Progenitor cell of endocrine pancreas (in vitro differentiated cells): ENCODE measurements at places on chromosomes 3 and 15. TPM values are rescaled to one million over a fixed set of nuclear protein-coding genes. Genes with fewer than 3 reads are reported as not detected.
A peak's percentile ranks its signal among the peaks of the same experiment; 100 is the strongest.

TUSC7 gene
- total RNA-seq: not detected in 2 replicates

CASR gene
- total RNA-seq: 2.3 and 2.5 TPM in 2 replicates

COL6A6 gene
- 0.12 and 0.13 TPM in 2 replicates for total RNA-seq

XCR1 gene
- total RNA-seq: not detected in 2 replicates

GNL3 gene
- 85.9 and 94.0 TPM in 2 replicates for total RNA-seq

PAK6 gene
- 13.2 and 13.8 TPM in 2 replicates for total RNA-seq

TMIE gene
- 0.50 and 0.53 TPM in 2 replicates for total RNA-seq

GATA2 gene
- 1.7 and 1.9 TPM in 2 replicates for total RNA-seq

WNT7A gene
- not detected in 2 replicates for total RNA-seq

VWA5B2 gene
- 67.9 and 71.5 TPM in 2 replicates for total RNA-seq

ZNF385D gene
- total RNA-seq: 0.10 and 0.47 TPM in 2 replicates

ATP13A4 gene
- total RNA-seq: 6.8 and 8.1 TPM in 2 replicates

ILDR1 gene
- total RNA-seq: 5.0 and 5.4 TPM in 2 replicates

KNL1 gene
- 11.7 and 12.1 TPM in 2 replicates for total RNA-seq

DNA sequence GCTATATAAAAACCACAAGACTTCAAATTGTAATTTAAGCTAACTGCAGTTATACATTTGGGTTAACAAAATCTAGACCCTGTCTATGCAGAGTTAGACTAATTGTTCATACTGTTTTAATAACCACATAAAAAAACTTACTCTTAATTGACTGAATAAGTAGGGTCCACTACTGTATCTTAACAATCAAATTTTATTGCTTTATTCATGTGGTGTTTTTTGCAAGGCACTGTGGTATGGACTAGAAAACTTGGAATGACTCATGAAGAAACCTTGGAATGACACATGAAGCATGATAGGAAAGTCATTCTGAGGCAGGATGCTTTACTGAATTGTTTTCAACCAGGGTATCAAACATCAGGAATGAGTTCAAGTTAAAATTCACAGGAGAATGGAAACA, 2.3 kb downstream of the SERP1 start:
- H3K4me1 ChIP-seq: peaks cover 23% of the 10 kb centered on the region
- H3K4me3 ChIP-seq: peak overlapping the region; percentile 90
- H3K27ac ChIP-seq: peak overlapping the region; percentile 14
- DNase-seq: no peak
- no peaks in the 10 kb centered on the region for H3K27me3 ChIP-seq
- no peaks in the 10 kb centered on the region for H3K36me3 ChIP-seq

GRCh38 chr15:85284497-85284896, 95.9 kb upstream of the AKAP13 start:
- no peak overlapping the region for H3K27ac ChIP-seq
- no peak for DNase-seq
- no peaks in the 10 kb centered on the region for H3K4me1 ChIP-seq
- H3K27me3 ChIP-seq: peaks cover 15% of the 10 kb centered on the region

DNA sequence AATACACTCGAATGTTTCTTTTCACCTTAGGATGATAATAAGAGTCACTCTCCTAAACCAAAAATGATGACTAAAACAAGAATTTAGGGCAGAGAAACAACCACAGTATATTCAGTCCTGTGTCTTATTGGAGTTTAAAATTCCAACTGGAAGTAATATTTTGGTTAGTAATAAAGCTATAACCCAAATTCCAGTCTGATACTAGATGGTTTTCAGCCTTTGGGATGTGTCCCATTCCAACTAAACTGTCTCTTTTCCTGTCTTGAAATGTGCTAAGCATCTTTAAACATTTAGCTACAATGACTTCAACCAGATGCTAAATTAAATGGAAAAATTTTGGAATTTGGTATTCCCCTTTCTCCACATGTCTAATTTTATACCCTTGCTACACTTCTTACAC, 510.0 kb downstream of the ROBO1 start:
- no peaks in the 10 kb centered on the region for H3K4me1 ChIP-seq
- DNase-seq: no peak
- no peaks in the 10 kb centered on the region for H3K36me3 ChIP-seq
- H3K27ac ChIP-seq: no peak overlapping the region
- H3K4me3 ChIP-seq: no peak overlapping the region

DNA sequence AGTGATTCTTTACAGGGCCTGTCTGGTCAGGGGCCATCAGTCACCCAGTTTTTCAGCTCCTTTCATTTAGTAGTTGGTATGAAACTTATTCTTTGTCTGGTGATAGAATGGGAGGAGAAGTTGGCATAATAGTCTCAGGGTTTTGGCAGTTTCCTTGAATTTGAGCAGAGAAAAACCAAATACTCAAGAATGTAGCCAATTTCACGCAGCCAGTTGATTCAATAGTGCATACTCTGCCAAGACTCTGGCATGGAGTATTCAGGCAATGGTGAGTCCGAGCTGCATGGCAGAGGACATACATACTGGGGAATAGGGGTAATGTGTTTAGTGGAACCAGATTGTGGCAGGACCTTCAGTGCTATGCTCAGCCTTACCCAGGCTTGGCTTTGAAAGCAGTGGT, 118.3 kb downstream of the GALK2 start:
- peaks cover 27% of the 10 kb centered on the region for H3K36me3 ChIP-seq
- H3K4me3 ChIP-seq: no peak overlapping the region
- DNase-seq: no peak
- H3K27ac ChIP-seq: no peak overlapping the region
- H3K4me1 ChIP-seq: peaks cover 4% of the 10 kb centered on the region
- no peaks in the 10 kb centered on the region for H3K27me3 ChIP-seq

DNA sequence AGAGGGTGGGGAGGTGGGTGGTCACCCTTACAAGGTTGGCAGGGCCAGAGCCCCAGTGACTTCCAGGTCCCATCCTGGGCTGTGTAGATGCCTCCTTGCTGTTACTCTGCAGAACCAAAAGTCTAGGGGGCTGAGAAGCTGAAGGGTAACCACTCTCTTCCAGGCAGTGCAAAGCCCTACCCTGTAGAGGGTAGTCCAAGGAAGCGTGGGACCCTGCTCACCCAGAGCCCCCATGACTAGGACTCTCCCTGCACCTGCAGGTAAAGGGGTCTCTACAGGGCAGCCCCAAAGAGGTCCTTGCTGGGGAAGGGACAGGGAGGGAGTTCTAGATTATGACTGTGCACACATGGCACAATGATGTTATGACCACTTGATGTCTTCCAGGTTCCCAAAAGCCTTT, 14.2 kb downstream of the GHRL start:
- DNase-seq: no peak
- H3K27me3 ChIP-seq: no peaks in the 10 kb centered on the region
- peaks cover 6% of the 10 kb centered on the region for H3K4me1 ChIP-seq
- H3K27ac ChIP-seq: no peak overlapping the region
- H3K4me3 ChIP-seq: no peak overlapping the region
- H3K36me3 ChIP-seq: peaks cover 13% of the 10 kb centered on the region

DNA sequence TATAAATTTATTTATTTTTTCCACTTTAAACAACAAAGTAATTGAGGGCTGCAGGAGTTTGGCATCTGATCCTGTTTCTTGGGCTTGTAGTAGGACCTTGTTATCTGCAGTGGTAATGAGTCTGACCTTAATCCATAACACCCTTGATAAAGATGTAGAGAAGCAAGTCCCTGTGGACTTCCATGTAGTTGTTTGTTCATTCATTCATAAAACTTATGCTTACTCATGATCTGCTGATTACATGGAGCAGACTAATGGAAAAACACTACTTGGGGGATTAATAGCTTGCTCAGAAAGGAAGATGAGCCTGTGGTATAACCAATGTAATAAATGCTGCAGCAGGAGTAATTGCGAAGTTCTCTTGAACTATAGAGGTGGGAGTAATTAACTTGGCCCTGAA, 271.5 kb upstream of the TBL1XR1 start:
- H3K27ac ChIP-seq: no peak overlapping the region
- peaks cover 6% of the 10 kb centered on the region for H3K4me1 ChIP-seq
- no peaks in the 10 kb centered on the region for H3K36me3 ChIP-seq
- no peaks in the 10 kb centered on the region for H3K27me3 ChIP-seq

DNA sequence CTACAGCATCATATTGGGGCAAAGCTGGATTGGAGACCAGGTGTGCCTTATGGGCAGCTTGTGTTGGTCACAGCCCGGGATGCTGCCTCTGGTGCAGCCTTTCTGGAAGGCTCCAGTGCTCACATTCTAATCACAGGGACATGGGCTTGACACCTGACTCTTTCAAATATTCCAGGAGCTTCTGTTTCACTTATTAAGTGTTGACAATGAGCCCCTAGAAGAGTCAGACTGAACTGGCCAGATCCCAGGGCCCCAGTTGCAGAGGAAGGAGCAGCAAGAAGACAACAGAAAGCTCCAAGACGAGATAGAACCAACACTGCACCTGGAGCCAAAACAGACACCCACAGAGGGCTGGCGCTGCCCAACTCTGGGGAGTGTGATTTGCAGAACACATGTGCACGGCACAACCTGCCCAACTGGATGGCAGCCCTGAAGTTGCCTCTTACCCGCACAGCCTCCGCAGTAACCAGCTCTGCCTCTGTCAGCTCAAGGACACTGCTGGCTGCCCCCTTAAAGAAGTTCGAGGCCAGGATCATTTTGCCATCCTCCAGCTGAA, 30.3 kb downstream of the ALDH1L1 start:
- H3K36me3 ChIP-seq: no peaks in the 10 kb centered on the region
- no peaks in the 10 kb centered on the region for H3K4me1 ChIP-seq
- DNase-seq: no peak
- H3K27ac ChIP-seq: no peak overlapping the region
- no peaks in the 10 kb centered on the region for H3K27me3 ChIP-seq
- no peak overlapping the region for H3K4me3 ChIP-seq

- H3K27ac ChIP-seq: no peak overlapping the region
- DNase-seq: no peak
- H3K4me1 ChIP-seq: peaks cover 9% of the 10 kb centered on the region
- H3K4me3 ChIP-seq: no peak overlapping the region
- H3K36me3 ChIP-seq: no peaks in the 10 kb centered on the region
- no peaks in the 10 kb centered on the region for H3K27me3 ChIP-seq
These were observed 2.8 kb downstream of the EFHB start for GRCh38 chr3:19931180-19931692.

- H3K27ac ChIP-seq: peak overlapping the region; percentile 35
- no peak for DNase-seq
- peaks cover 33% of the 10 kb centered on the region for H3K36me3 ChIP-seq
- peaks cover 18% of the 10 kb centered on the region for H3K4me1 ChIP-seq
These were observed 12.3 kb downstream of the RBP1 start for GRCh38 chr3:139527265-139527664.

- DNase-seq: no peak
- H3K36me3 ChIP-seq: no peaks in the 10 kb centered on the region
- no peak overlapping the region for H3K4me3 ChIP-seq
These were observed 190.3 kb downstream of the OPA1 start for GRCh38 chr3:193783166-193783896.

GRCh38 chr3:156040041-156040440, 80.3 kb upstream of the KCNAB1 start:
- no peaks in the 10 kb centered on the region for H3K36me3 ChIP-seq
- DNase-seq: no peak
- H3K4me3 ChIP-seq: no peak overlapping the region
- no peak overlapping the region for H3K27ac ChIP-seq
- H3K4me1 ChIP-seq: no peaks in the 10 kb centered on the region
- H3K27me3 ChIP-seq: peaks cover 2% of the 10 kb centered on the region

- no peaks in the 10 kb centered on the region for H3K36me3 ChIP-seq
- peaks cover 43% of the 10 kb centered on the region for H3K4me1 ChIP-seq
- no peak for DNase-seq
- peak overlapping the region; percentile 80 for H3K27ac ChIP-seq
- H3K27me3 ChIP-seq: no peaks in the 10 kb centered on the region
These were observed 4.9 kb upstream of the TMEM212 start for GRCh38 chr3:171838218-171838720.

- no peak for DNase-seq
- no peak overlapping the region for H3K4me3 ChIP-seq
- H3K27me3 ChIP-seq: no peaks in the 10 kb centered on the region
- H3K4me1 ChIP-seq: peaks cover 20% of the 10 kb centered on the region
- no peak overlapping the region for H3K27ac ChIP-seq
These were observed 313.4 kb upstream of the NECTIN3 start for GRCh38 chr3:110758208-110758607.

DNA sequence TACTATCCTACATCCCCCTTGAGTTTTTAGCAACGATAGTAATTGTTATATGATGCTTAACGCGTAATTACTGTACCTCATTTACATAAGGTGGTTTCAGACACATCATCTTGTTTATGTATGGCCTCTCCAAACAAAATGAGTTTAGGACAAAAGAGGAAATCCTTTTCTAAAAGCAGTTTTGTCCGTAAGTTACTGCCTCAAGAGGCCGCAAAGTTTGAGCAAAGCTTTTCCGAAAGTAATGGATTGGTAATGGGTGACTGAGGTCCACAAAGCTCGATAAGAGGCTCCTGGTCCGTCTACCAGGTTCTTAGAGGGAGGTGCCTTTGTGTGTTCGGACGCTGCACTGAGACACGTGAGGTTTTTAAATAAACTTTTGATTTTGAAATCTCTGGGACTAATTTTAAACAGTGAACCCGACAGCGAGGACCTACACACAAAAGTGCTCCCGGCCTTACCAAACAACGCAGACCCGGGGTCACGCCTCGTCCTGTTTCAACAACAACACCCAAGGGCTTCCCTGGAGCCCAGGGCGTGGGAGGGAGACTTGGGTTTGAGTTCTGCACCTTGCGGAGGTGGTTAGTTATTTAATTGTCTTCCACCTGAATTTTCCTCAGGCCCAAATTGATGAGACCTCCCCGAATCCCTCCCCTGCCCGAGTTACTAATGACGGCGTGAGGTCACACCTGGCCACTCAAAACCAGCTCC, 456 bp upstream of the C15orf61 start:
- H3K4me1 ChIP-seq: peaks cover 19% of the 10 kb centered on the region
- H3K27me3 ChIP-seq: no peaks in the 10 kb centered on the region
- peaks cover 6% of the 10 kb centered on the region for H3K36me3 ChIP-seq
- peak overlapping the region; percentile 81 for H3K4me3 ChIP-seq
- H3K27ac ChIP-seq: peak overlapping the region; percentile 97
- no peak for DNase-seq

- no peak for DNase-seq
- H3K4me3 ChIP-seq: no peak overlapping the region
- no peaks in the 10 kb centered on the region for H3K36me3 ChIP-seq
- H3K4me1 ChIP-seq: peaks cover 9% of the 10 kb centered on the region
- H3K27ac ChIP-seq: no peak overlapping the region
- H3K27me3 ChIP-seq: peaks cover 13% of the 10 kb centered on the region
These were observed 236.9 kb upstream of the BHLHE40 start for GRCh38 chr3:4742359-4742758.

DNA sequence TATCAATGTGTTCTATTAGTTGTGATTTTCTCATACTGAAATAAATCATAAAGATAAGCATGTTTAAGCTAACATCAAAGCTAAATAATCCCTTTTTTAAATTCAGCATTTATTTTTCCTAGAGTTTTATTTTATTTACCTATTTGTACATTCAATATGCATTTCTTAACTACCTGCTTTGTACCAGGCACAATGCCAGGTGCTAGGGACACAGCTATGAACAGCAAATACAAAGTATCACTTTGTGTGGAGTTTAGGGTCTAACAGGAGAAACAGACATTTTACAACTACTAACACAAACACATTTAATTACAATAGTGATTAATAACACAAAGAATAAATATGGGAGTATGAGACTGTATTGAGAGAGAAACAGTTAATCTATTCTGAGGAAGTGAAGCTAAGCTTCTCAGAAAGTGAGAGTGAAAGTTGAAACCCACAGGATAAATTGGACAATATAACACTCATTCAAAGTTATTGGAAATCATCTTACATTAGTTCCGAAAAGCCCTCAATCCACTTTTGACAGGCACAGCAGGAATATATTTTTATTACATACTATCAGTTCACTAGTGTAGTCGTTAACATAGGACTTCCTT, 159.6 kb downstream of the GBE1 start:
- no peaks in the 10 kb centered on the region for H3K36me3 ChIP-seq
- no peak overlapping the region for H3K4me3 ChIP-seq
- no peaks in the 10 kb centered on the region for H3K27me3 ChIP-seq
- no peaks in the 10 kb centered on the region for H3K4me1 ChIP-seq

- no peaks in the 10 kb centered on the region for H3K27me3 ChIP-seq
- no peak for DNase-seq
- H3K4me3 ChIP-seq: no peak overlapping the region
- H3K4me1 ChIP-seq: no peaks in the 10 kb centered on the region
- H3K27ac ChIP-seq: no peak overlapping the region
These were observed 33.8 kb downstream of the COL6A5 start for GRCh38 chr3:130379274-130379673.
